Adrenal gland (tissue), 19 donors: ENCODE measurements at places on chromosomes 2 and 18. TPM values are rescaled to one million over a fixed set of nuclear protein-coding genes. Genes with fewer than 3 reads are reported as not detected.

DNA sequence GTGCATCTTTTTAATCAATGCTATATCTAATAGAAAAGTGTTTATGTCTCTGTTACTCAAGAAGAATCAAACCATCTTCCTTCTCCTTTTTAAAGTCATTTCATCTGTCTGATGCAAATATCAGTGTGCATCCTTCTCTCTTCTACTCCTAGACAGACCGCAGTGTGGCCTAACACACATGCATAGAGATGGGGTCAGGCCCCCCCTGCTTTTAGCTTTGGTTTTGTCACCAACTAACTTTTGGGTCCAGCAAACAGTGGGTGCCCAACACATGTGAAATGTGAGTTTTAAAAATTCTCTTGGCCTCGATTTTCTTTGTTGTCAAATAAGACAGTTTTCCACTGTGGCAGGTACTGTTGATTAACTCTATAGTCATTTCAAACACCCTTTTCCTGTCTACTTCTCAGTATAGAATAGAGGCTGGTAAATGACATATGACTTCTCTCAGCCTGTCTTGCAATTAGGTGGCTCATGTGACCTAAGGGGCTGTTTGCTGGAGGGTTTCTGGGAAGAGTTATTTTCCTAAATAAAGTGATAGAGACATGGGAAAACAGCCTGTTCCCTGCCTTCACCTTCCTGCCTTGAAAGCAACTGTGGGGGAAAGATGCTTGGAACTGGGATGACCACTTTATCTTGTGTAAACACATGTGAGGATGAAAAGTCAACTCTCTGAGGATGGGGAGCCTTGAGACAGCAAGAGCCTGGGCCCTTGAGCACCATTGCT is 65.7 kb upstream of the DARS1 start:
- H3K36me3 ChIP-seq: no peaks in the 10 kb centered on the region
- no peak overlapping the region for H3K4me3 ChIP-seq
- H3K27ac ChIP-seq: no peak overlapping the region
- no peaks in the 10 kb centered on the region for H3K4me1 ChIP-seq
- DNase-seq: no peak
- no peaks in the 10 kb centered on the region for H3K27me3 ChIP-seq

DNA sequence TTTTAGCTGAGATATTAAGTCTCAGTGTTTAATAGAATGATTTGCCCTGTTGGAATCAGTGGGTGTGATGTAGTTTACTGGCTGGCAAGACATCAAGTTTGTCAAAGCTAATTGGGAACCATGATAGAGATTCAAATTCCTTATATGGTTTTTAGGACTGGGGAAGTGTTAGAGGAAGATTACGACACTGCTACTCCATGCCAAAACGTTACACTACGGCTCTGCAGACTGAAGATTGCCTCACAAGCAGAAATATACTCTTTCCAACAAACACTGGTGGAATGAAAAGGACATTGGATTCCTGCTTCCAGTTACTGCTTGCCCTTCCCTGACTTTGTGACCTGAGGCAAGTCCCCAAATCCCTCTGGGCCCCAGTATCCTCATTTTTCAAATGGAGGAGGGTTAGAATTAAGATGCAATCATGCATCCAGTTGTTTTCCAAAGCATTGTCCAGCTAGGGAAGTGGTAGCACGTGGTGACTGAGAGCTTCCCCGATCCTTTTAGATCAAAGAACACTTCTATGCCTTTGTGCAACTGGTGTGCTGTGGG is 147.6 kb downstream of the CDC42EP3 start:
- H3K36me3 ChIP-seq: no peaks in the 10 kb centered on the region
- H3K27ac ChIP-seq: no peak overlapping the region
- H3K4me1 ChIP-seq: peaks cover 5% of the 10 kb centered on the region
- H3K27me3 ChIP-seq: no peaks in the 10 kb centered on the region
- DNase-seq: peak; percentile 65
- H3K4me3 ChIP-seq: no peak overlapping the region

DNA sequence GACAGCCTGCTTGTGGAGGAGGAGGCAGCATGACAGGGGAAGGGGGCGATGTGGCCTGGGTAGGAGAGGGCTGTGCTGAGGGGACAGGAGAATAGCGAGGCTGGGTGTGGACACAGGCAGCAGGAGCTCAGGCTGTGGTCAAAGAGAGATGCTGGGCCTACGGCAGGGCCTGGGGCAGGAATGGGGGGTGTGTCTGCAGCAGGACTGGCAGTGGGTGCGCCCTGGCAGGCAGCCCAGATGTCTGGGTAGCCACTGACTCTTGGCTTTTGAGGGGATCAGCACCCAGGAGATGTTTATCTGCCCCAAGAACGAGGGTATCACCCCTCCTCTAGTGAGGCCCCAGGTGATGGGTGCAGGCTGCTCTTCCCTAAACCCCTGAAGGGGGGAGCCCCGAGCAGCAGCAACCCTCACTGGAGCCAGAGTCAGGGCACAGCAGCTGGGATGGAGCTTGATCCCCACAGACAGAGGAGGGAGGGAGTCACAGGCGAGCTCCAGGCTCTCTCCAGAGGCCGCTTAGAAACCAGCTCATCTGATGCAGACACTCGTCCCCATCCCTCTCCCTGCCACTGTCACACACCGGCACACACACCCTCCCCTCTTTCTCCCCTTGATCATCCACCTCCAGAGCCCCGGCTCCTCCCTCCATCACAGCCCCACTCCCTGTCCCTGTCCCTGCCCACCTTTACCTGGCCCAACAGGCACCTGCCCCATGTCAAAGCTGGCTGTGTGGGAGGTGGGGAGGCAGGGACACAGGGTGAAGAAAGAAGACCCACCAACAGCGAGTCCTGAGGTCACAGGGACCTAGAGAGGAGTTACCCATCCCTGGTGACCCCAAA is 29.8 kb upstream of the TNS1 start:
- no peaks in the 10 kb centered on the region for H3K27me3 ChIP-seq
- peaks cover 4% of the 10 kb centered on the region for H3K4me1 ChIP-seq
- no peak overlapping the region for H3K27ac ChIP-seq
- no peak overlapping the region for H3K4me3 ChIP-seq
- H3K36me3 ChIP-seq: no peaks in the 10 kb centered on the region

DNA sequence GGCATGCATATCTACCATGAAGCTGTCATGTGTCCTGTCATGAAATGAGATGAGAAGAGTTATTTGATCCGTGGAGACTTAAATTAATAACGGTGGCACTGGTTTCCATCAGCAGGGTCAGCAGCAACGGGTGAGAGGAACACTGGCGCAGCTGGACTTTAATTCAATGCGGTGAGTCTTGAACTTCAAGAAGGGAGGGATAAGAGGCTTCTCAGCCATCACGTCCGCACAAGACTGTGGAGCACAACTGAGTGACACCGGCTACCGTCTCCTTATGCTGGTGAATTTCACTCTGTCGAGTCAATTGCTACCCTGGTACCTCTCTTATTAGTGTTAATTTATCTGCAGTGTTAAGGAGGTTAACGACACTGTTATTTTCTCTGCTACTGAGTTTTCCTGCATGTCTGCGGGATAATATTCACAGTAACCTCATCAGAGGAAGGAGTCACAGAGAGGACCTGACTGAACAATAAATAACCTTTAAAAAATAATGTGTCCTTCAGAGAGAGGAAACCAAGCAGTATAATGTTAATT is 236.8 kb downstream of the EPHA4 start:
- DNase-seq: no peak
- no peaks in the 10 kb centered on the region for H3K4me1 ChIP-seq
- no peak overlapping the region for H3K4me3 ChIP-seq
- H3K36me3 ChIP-seq: no peaks in the 10 kb centered on the region
- no peaks in the 10 kb centered on the region for H3K27me3 ChIP-seq
- no peak overlapping the region for H3K27ac ChIP-seq

DNA sequence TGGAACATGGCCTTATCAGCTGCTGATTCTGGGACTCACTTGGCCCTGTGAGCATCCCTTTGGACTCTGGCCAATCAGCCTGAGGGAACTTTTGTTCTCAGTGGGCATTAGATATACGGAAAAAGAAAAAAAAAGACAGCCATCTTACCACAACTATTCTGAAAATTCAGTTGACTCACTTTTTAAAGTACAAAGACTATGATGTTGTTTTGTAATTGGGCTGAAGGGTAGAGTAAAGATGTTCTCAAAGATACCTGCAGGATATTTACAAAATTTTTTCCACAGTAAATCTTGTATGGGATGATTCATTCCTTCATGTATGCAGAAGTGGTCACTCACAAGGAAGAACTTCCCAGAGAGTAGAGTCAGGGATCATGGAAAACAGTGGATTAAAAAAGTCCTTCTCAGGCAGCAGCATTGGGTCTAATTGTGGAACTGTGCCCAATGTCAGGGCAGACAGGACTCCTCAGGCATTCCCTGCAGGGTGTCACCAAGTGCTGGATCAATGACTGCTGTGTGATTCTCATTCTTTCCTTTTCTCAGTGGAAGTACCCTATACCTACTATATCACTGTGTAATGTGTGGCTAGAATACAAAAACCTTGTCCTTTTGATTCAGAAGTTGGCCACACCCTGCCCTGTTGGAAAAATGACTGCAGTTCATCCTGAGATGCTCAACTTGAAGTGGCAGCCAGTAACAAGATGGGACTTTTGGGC is 35.4 kb downstream of the SULT1C4 start:
- H3K4me3 ChIP-seq: no peak overlapping the region
- H3K27me3 ChIP-seq: no peaks in the 10 kb centered on the region
- DNase-seq: no peak
- no peaks in the 10 kb centered on the region for H3K4me1 ChIP-seq

DNA sequence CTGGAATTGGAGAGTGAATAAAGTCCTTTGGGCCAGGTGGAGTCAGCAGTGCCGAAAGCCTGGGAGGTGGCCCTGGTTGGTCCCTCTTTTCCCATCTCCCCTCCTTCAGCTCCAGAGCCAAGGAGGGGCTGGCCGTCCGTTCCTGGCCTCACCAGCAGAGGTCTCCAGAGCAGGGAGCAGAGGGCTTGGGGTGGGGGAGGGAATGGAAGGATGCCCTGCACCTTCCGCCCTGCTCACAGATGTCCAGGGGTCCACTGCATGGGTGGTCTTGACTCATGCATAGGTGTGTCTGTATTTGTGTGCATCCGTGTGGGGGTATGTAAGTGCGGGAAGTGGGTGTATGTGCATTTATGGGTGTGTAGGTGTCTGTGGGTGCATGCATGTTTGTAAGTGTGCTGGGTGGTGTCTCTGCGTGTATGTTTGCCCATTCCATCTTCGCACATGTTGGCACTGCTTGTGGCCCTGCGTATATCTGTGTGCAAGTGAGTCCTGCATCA is 201.8 kb downstream of the ZFP36L2 start:
- H3K36me3 ChIP-seq: no peaks in the 10 kb centered on the region
- H3K27me3 ChIP-seq: no peaks in the 10 kb centered on the region
- no peak overlapping the region for H3K27ac ChIP-seq
- H3K4me3 ChIP-seq: no peak overlapping the region
- H3K4me1 ChIP-seq: no peaks in the 10 kb centered on the region
- peak; percentile 71 for DNase-seq

DNA sequence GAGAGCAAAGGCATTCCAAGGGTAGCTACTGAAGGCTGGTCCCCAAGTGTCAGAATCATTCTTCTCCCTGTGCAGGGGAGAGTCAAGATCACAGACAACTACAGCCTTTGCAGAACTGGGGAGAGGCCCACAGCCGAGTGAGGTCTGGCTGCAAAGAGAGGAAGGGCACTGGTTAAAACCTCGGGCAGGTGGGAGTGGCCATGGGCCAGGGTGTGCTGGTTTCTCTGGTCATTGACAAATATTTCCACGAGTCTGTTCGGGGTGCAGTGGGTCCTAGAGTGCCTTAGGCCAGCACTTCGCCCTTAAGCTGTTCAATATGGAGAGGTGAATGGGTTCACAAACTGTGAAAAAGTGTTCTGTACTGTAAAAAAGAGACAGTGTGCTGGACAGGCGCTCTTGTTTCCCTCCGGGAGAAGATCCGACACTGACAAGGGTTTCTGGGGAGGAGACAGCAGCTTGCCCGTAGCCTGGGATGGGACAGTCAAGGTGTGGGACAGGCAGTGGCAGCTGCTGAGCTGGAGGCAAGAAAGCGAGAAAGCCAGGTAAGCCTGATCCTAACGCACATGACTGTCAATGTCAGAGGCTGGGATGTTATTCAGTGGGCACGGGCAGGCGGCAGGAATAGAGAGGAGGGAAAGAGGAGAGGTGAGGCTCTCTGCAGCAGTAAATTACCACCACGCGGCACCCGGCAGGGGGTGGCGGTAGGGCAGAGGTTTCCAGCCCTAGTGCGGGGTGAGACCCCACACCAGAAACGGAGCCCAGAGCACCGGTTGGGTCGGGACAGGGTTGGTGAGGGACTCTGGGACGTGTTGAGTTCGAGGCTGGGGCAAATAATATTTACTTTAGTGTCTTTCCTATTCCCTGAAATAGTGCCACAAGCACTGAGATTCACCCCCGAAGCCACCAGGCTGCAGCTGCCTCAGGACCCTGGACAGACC is 2.0 kb downstream of the NPPC start:
- peaks cover 13% of the 10 kb centered on the region for H3K4me1 ChIP-seq
- H3K4me3 ChIP-seq: no peak overlapping the region
- no peak overlapping the region for H3K27ac ChIP-seq

GRCh38 chr2:233481368-233482142 is 85.0 kb downstream of the USP40 start:
- H3K27me3 ChIP-seq: no peaks in the 10 kb centered on the region
- no peak overlapping the region for H3K4me3 ChIP-seq
- no peaks in the 10 kb centered on the region for H3K36me3 ChIP-seq

- DNase-seq: no peak
- H3K27me3 ChIP-seq: no peaks in the 10 kb centered on the region
- no peak overlapping the region for H3K27ac ChIP-seq
- H3K4me3 ChIP-seq: no peak overlapping the region
- H3K36me3 ChIP-seq: no peaks in the 10 kb centered on the region
Observed at GRCh38 chr2:64393383-64394010, 60.5 kb upstream of the LGALSL start.

DNA sequence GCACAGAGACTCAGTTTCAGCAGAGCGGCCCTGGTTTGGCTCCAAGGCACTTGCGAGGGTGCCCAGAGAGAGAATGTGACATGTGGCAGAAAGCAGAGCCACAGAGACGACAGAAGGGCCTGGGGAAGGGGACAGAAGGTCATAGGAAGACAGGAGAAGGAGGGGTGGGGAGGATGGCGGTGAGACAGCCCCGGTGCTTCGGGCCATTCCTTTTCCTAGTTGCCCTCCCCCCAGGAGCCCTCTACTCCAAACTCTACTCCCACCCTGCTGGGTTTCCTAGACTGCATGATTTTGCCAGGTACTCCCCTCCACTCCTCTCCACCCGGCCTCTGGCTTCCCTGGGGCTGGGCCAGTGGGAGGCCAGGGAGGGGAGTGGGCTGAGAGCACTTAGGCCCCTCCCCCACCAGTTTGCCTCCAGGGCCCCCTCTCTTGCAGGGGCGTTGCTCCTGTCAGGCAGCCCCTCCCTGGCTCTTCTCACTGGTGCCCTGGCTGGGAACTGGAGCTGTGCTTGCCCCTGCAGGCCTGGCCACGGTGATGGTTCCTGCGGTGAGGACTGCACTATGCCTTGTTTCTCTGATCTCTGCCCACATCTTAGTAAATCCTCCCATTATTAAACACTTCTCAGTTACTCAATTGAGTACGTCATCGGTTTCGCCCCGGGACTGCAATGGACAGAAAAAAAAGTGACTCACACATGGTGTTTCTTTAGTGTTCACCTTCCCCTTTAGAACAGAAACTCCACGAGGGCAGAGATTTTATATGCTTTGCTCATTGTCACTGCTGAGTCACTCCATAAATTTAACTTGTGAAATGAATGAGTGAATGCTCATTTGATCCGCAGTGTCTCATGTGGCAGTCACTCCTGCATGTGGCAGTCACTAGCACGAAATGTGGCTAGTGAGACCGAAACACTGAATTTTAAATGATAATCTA is 58.7 kb upstream of the SP3 start:
- H3K27me3 ChIP-seq: no peaks in the 10 kb centered on the region
- no peaks in the 10 kb centered on the region for H3K36me3 ChIP-seq
- no peak overlapping the region for H3K4me3 ChIP-seq

DSC2 gene
- 4.7 TPM for total RNA-seq

KCNG2 gene
- total RNA-seq: 0.34 TPM

CXCR4 gene
- 88.8 TPM for total RNA-seq

EIF5B gene
- 23.6 TPM for total RNA-seq

TRPM8 gene
- total RNA-seq: not detected

TRIM43 gene
- total RNA-seq: not detected
